Brain (organoid and tissue), 16 donors: ENCODE measurements at places on chromosomes 6 and 20. TPM values are rescaled to one million over a fixed set of nuclear protein-coding genes. Genes with fewer than 3 reads are reported as not detected.

Gene AK9
- 15.8 TPM for polyA plus RNA-seq

Gene AKAP7
- 2.0 TPM for polyA plus RNA-seq

Gene SAMD5
- 0.17 TPM for polyA plus RNA-seq

Gene KCNG1
- polyA plus RNA-seq = 2.1 TPM

Gene GSTA4
- polyA plus RNA-seq = 73.9 TPM

Gene C20orf202
- 0.27 TPM for polyA plus RNA-seq

Gene KCNB1
- 8.4 TPM for polyA plus RNA-seq

Gene SLPI
- polyA plus RNA-seq = 4.1 TPM

Gene CYP24A1
- polyA plus RNA-seq = 0.63 TPM

Gene LAMA2
- 2.5 TPM for polyA plus RNA-seq

Gene FNDC11
- polyA plus RNA-seq = 8.0 TPM

Gene LTB
- not detected for polyA plus RNA-seq

Gene JPH2
- 0.58 TPM for polyA plus RNA-seq

Gene AP5S1
- polyA plus RNA-seq = 15.1 TPM

Gene PTCHD4
- polyA plus RNA-seq = 0.20 TPM

Gene LCA5
- polyA plus RNA-seq = 7.2 TPM

Gene COL11A2
- 1.2 TPM for polyA plus RNA-seq

Gene EYS
- polyA plus RNA-seq = not detected

Gene NPEPL1
- polyA plus RNA-seq = 13.7 TPM

Gene CD2AP
- 4.3 TPM for polyA plus RNA-seq

Gene MOXD1
- 3.3 TPM for polyA plus RNA-seq

Gene SAMD3
- not detected for polyA plus RNA-seq

Gene C6orf15
- not detected for polyA plus RNA-seq

Gene SLC17A9
- polyA plus RNA-seq = 0.20 TPM

Gene GRIK2
- polyA plus RNA-seq = 0.64 TPM

Gene EGFL8
- 11.5 TPM for polyA plus RNA-seq

Gene TSBP1
- polyA plus RNA-seq = not detected

Gene ASF1A
- 20.2 TPM for polyA plus RNA-seq

Gene METTL24
- polyA plus RNA-seq = not detected

Gene HMGCLL1
- polyA plus RNA-seq = 1.0 TPM

Gene FRMD1
- polyA plus RNA-seq = 0.49 TPM

Gene LRRC73
- polyA plus RNA-seq = 6.2 TPM

Gene BNIP5
- polyA plus RNA-seq = not detected

Gene PIGT
- polyA plus RNA-seq = 224 TPM

Gene ETV7
- 1.2 TPM for polyA plus RNA-seq

Gene NHLRC1
- polyA plus RNA-seq = 2.1 TPM

Gene PANK2
- polyA plus RNA-seq = 27.7 TPM

Gene DSP
- 505 TPM for polyA plus RNA-seq

Gene ABHD16B
- polyA plus RNA-seq = not detected

Gene TMEM74B
- 4.0 TPM for polyA plus RNA-seq

Gene KCNK15
- polyA plus RNA-seq = 0.12 TPM

Gene SLC17A3
- not detected for polyA plus RNA-seq

Gene LY6G5C
- 7.6 TPM for polyA plus RNA-seq

Gene PNLDC1
- polyA plus RNA-seq = 0.36 TPM

Gene TTK
- 12.8 TPM for polyA plus RNA-seq

Gene HLA-DMA
- polyA plus RNA-seq = 27.3 TPM

Gene TRMT11
- polyA plus RNA-seq = 12.5 TPM

Gene TUBB
- polyA plus RNA-seq = 2,902 TPM

Gene SDHAF4
- polyA plus RNA-seq = 22.8 TPM

Gene HIVEP2
- 4.7 TPM for polyA plus RNA-seq

Gene NFS1
- 44.4 TPM for polyA plus RNA-seq

Gene PHF3
- polyA plus RNA-seq = 10.4 TPM

Gene ESR1
- polyA plus RNA-seq = 0.20 TPM

Gene CALHM6
- 1.2 TPM for polyA plus RNA-seq

Gene TFB1M
- polyA plus RNA-seq = 9.9 TPM
